ENCODE measurements at places on chromosomes 13 and 19. TPM values are rescaled to one million over a fixed set of nuclear protein-coding genes. Genes with fewer than 3 reads are reported as not detected.

Gene NLRP9
- not detected for polyA plus RNA-seq

Gene SKA3
- polyA plus RNA-seq = not detected

Gene CCNA1
- polyA plus RNA-seq = not detected

Gene YJEFN3
- polyA plus RNA-seq = 0.17 TPM

Gene KIRREL2
- not detected for polyA plus RNA-seq

Gene ZNF177
- polyA plus RNA-seq = not detected

Gene SPACA6
- polyA plus RNA-seq = 4.3 TPM

Gene USHBP1
- polyA plus RNA-seq = not detected

Gene C1QTNF9
- polyA plus RNA-seq = not detected

Gene FCER2
- polyA plus RNA-seq = 672 TPM

Gene RASAL3
- polyA plus RNA-seq = 21.8 TPM

Gene ZNF578
- 19.0 TPM for polyA plus RNA-seq

Gene SLC35E1
- polyA plus RNA-seq = 15.4 TPM

Gene ZNF600
- polyA plus RNA-seq = 11.1 TPM
